Hair follicular keratinocyte (primary cell): ENCODE measurements at places on chromosomes 12 and 14. TPM values are rescaled to one million over a fixed set of nuclear protein-coding genes. Genes with fewer than 3 reads are reported as not detected.

Gene DHRS1
- 39.3 and 76.7 TPM in 2 replicates for total RNA-seq

Gene KRT78
- total RNA-seq: 0.04 and 0.16 TPM in 2 replicates

Gene C12orf42
- not detected in 2 replicates for total RNA-seq

Gene VRK1
- 30.5 and 45.9 TPM in 2 replicates for total RNA-seq

Gene CCDC60
- not detected in 2 replicates for total RNA-seq

Gene KRT86
- 0.08 TPM in 1 of 2 replicates, not detected in the other for total RNA-seq

Gene APOF
- total RNA-seq: not detected in 2 replicates

Gene CLEC4D
- total RNA-seq: not detected in 2 replicates

Gene GPD1
- 0.08 and 0.39 TPM in 2 replicates for total RNA-seq

Gene RIC8B
- 3.8 and 6.8 TPM in 2 replicates for total RNA-seq

Gene MYH7
- not detected in 2 replicates for total RNA-seq

Gene HOXC11
- total RNA-seq: 2.8 and 3.1 TPM in 2 replicates

Gene LETMD1
- 33.3 and 46.8 TPM in 2 replicates for total RNA-seq

Gene PAX9
- under 0.01 and 0.04 TPM in 2 replicates for total RNA-seq

Gene BHLHE41
- total RNA-seq: 0.19 and 2.7 TPM in 2 replicates

Gene HRK
- not detected in 2 replicates for total RNA-seq

Gene DENR
- total RNA-seq: 30.9 and 33.2 TPM in 2 replicates

Gene ITGB7
- total RNA-seq: 0.04 and 1.6 TPM in 2 replicates

Gene PLA2G1B
- total RNA-seq: not detected in 2 replicates
